A549 treated with Mapracorat at 1 μM for 4 hours (cell line): ENCODE measurements at places on chromosomes 12 and 14. TPM values are rescaled to one million over a fixed set of nuclear protein-coding genes. Genes with fewer than 3 reads are reported as not detected.

Gene AMN
- total RNA-seq, result 0.24 to 0.63 TPM (median 0.39 TPM) in 5 replicates

Gene TMEM52B
- 0.09 to 0.33 TPM (median 0.29 TPM) in 3 of 5 replicates, not detected in the others for total RNA-seq

Gene IL31
- not detected in 5 replicates for total RNA-seq

Gene SLC39A5
- not detected in 5 replicates for total RNA-seq

Gene CDCA3
- total RNA-seq, result 71.5 to 81.3 TPM (median 75.3 TPM) in 5 replicates

Gene IRAK3
- total RNA-seq, result 0.91 to 1.1 TPM (median 0.95 TPM) in 5 replicates

Gene E2F7
- total RNA-seq, result 6.0 to 8.5 TPM (median 7.5 TPM) in 5 replicates

Gene RNASE11
- total RNA-seq, result not detected in 5 replicates

Gene TRPV4
- total RNA-seq, result 0.06 to 0.26 TPM (median 0.14 TPM) in 5 replicates

Gene LAG3
- total RNA-seq, result 0.89 to 2.3 TPM (median 1.4 TPM) in 5 replicates

Gene CAPS2
- 0.90 to 1.6 TPM (median 1.4 TPM) in 5 replicates for total RNA-seq

Gene RFX4
- total RNA-seq, result not detected in 5 replicates

Gene BAZ1A
- 23.8 to 31.5 TPM (median 27.6 TPM) in 5 replicates for total RNA-seq

Gene STRN3
- total RNA-seq, result 11.9 to 16.7 TPM (median 15.5 TPM) in 5 replicates

Gene NINJ2
- 0.36 to 0.89 TPM (median 0.46 TPM) in 5 replicates for total RNA-seq

Gene LYZ
- total RNA-seq, result 0.58 TPM in 1 of 5 replicates, not detected in the others

Gene RESF1
- total RNA-seq, result 15.6 to 20.7 TPM (median 16.7 TPM) in 5 replicates

Gene TTC9
- total RNA-seq, result 2.5 to 3.0 TPM (median 2.8 TPM) in 5 replicates

Gene CCDC177
- total RNA-seq, result 0.06 to 0.07 TPM in 2 of 5 replicates, not detected in the others

Gene FAM181A
- not detected in 5 replicates for total RNA-seq

Gene PRB2
- total RNA-seq, result not detected in 5 replicates

Gene SSTR1
- total RNA-seq, result not detected in 5 replicates

Gene DEGS2
- 1.3 to 3.3 TPM (median 1.8 TPM) in 5 replicates for total RNA-seq

Gene INTS13
- total RNA-seq, result 20.2 to 25.0 TPM (median 24.1 TPM) in 5 replicates

Gene RPL36AL
- 399 to 570 TPM (median 426 TPM) in 5 replicates for total RNA-seq

Gene PLEKHG7
- not detected in 5 replicates for total RNA-seq

Gene MAX
- 54.9 to 64.8 TPM (median 56.5 TPM) in 5 replicates for total RNA-seq

Gene HOXC6
- 3.4 to 5.5 TPM (median 5.1 TPM) in 5 replicates for total RNA-seq

Gene COL2A1
- 0.07 to 0.15 TPM (median 0.10 TPM) in 4 of 5 replicates, not detected in the other for total RNA-seq

Gene KRT72
- total RNA-seq, result not detected in 5 replicates

Gene GABARAPL1
- 34.2 to 43.8 TPM (median 39.9 TPM) in 5 replicates for total RNA-seq

Gene ADCY6
- total RNA-seq, result 10.0 to 15.1 TPM (median 13.8 TPM) in 5 replicates

Gene SIX4
- 1.2 to 3.6 TPM (median 2.5 TPM) in 5 replicates for total RNA-seq

Gene OR4K14
- total RNA-seq, result not detected in 5 replicates

Gene KCNK10
- not detected in 5 replicates for total RNA-seq
